NCI-H2081 treated with DMSO at 0.1 percent for 48 hours (cell line): ENCODE measurements at places on chromosomes 11 and 22.

DNA sequence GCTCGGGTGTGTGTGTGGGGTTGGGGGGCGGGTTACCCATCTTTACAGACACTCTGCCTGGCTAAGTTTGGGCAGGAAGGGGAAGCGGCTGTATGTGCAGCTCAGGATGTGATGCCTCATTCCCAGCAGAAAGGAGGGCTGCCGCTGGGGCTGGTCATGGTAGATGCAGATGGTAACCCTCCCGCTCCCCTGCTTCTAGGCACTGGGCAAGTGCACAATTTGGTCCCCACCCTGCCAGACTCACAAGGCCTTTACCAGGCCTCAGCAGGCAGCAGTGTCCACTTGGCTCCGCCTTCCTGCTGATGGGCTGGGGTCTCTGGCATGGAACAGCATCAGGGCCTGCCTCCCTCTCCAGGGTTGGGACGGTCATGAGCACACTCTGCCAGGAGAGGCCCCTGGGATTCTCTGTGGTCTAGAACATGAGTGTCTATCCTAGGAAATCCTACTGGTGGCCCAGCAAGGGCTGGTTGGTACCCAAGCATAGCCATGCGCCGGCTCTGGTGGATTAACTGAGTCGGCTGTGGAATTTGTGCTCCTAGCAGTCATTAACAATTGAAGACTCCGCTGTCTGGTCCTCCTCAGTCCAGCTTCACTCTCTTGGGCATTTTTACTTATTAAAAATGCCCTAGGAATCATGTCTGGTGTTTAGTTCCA is 4.2 kb downstream of the LMO1 start:
- DNase-seq, result no peak

GRCh38 chr11:130031945-130032344 is 29.3 kb upstream of the PRDM10 start:
- DNase-seq, result no peak

GRCh38 chr11:102073253-102073652 is 26.0 kb downstream of the CFAP300 start:
- no peak for DNase-seq

- DNase-seq, result no peak
Observed at GRCh38 chr11:133038850-133039249, 493.5 kb downstream of the OPCML start.

DNA sequence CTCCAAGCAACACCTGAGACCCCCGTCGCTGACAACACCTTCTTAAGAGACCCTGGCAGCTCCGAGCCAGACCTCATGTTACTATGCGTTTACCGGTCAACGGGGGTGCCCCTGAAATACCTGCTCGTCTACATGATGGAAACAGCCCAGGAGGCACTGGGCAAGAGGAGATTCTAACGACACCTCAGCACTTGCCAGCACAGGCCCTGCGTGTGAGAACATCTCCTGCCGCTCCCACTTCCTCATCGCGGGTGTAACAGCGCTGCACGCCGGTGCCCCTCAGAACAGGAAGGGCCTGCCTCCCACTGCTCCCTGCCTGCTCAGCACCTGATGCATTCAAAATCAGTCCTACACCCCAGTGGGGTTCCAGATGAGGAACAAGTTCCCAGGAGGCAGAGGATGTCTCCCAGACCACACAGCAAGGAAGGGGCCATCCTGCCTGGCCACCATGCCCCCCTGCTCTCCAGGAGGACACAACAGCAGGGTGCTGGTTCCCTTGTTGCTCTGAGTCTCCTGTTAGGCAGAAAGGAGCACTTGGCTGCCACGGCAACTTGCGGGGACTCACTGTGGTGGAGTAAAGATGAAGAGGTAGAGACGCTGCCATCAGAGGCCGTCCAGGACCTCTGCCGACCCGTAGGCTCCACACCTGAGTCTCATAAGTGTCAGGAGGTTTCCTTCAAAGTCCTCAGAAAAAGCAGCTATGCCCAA is 2.1 kb downstream of the TOLLIP start:
- DNase-seq, result no peak

DNA sequence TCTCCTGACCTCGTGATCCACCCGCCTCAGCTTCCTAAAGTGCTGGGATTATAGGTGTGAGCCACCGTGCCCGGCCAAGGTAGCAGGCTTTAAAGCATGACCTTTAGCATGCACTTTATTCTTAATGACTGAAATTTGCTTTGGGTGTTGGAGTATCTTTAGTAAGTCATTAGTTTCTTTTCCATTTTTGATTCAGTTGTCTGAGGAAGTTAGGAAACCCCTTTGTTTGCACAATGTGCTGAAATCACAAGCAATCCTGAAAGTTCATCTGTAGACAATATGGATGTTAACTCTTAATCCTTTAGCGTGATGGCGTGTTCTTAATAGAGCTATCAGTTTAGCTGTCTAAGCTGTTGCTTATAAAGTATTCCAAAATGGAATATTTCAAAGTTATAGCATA is 16.8 kb downstream of the SDHD start:
- no peak for DNase-seq

- DNase-seq, result no peak
Observed at GRCh38 chr11:65560555-65561418, 2.6 kb upstream of the LTBP3 start.

- no peak for DNase-seq
Observed at GRCh38 chr22:22909605-22910271, 22.1 kb downstream of the IGLL5 start.

GRCh38 chr22:23743303-23743705 is 7.6 kb downstream of the ZNF70 start:
- no peak for DNase-seq

- DNase-seq, result no peak
Observed at GRCh38 chr11:106098893-106099553, 21.6 kb downstream of the AASDHPPT start.

DNA sequence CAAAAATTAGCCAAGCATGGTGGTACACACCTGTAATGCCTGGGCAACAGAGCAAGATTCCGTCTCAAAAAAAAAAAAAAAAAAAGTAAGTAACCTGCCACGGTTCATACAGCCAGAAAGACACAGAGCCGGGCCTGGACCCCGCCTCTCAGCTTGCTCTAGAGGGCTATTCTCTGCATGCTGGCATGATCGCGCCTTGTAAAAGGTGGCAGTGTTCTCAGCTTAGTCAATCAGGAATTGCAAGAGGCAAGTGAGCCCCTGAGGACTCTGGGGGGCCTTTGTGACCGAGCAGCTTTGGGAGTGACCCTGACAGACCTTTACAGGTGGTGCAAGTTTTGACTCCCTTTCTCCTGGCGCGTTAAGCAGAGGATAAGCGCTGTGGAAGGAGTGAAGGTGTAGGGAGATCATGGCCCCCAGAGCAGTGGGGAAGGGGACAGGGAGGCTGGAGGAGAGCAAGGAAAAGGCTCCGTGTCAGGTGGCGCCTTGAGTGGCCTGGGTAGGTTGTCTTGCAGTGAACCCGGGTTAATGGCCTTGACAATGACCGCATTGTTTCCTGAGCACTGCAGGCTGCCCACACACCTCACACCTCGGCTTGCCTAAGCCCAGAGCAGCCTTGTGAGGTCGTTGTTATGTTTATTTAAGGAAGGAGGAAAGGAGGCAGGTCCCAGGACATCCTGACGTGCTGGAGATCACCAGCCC is 48.9 kb downstream of the CDPF1 start:
- no peak for DNase-seq

GRCh38 chr11:64996710-64997380 is at the start of gene BATF2:
Gene BATF2 (minus strand): TSS chr11:64996971. CDS start chr11:64996914, 57 bp downstream.
- no peak for DNase-seq

- no peak for DNase-seq
Observed at GRCh38 chr11:66768818-66769217, 39.8 kb upstream of the SPTBN2 start.

- DNase-seq, result no peak
Observed at GRCh38 chr22:20951151-20951931, 15.7 kb upstream of the AIFM3 start.

DNA sequence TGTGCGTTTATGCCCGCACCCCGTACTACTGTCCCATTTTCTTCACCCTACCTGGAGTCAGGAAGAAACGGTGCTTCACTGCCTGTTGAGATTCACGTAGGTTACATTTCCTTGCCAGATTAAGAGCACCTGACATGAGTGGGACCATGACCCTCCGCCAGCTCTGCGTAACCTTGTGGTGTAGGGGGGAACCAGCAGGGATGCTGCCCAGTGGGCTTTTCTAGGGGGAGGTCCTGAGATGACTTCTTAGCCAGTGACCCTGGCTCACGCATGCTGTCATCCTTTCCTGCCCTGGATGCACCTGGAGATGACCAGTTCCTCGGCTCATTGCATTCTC is 967 bp upstream of the ARVCF start:
- DNase-seq, result no peak

DNA sequence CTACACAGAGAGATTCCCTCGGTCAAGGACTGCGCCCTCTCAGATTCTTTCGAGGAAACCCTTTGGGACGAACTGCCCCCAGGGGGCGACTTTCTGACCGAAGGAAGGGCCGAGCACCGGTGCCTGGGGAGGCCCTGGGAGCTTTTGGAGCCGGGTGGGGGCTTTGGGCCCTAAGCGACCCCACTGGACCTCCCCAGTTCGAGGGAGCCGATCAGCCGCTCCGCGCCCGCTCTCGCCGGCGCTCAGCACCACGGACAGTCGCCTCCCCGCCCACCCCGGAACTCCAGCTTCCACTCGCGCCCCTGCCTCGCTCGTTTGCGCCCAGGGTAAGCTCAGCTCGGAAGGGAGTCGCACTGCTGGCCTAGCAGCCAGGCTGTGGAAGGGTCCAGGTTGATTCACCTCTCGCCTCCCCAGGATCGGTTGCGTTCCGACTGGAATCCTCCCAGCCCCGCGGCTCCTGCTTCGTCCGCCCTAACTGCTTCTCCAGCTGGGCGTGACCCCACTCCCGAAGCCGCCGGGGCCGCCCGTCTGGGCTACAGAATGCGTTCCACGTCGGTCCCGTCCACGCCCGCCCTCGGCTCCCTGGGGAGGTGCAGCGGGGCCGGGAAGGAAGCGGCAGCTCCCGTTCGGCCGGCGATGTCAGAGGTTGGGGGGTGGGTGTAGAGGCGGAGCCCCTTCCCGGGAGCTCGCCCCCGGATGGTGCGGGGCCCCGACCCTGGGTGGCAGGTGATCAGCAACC is 428 bp downstream of the SCN3B start:
- no peak for DNase-seq

DNA sequence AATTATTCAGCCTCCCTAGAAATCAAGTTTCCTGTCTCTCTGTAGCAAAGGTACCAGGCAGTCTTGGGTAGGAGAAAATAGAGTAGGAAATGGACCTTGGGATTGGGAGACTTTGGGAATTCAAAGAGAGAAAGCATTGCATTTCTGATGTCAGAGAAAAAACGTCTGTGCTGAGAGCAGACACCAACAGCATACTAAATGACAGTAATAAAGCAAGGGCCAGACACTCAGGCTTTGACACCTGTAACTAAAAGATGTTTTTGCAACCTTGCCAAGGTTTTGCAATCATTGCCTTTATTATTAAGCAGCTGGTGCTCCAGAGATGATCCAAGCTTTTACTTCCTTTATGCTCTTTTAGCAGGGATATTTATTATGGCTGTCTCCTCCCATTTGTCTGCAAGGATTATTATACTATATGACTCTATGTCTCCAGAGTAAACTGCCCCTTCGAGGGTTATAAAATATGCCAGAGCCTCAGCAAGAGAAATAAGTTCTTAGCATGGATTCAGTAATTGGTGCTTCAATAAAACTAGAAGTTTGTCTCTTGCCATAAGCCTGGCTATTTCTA is 85.2 kb upstream of the GRAMD1B start:
- peak; percentile 30 for DNase-seq

GRCh38 chr22:36731916-36732315 is 28.4 kb upstream of the CACNG2 start:
- DNase-seq, result no peak

- no peak for DNase-seq
Observed at GRCh38 chr11:133982151-133982550, 25.4 kb upstream of the IGSF9B start.

- DNase-seq, result no peak
Observed at GRCh38 chr11:85768473-85769146, 42.3 kb downstream of the SYTL2 start.

- no peak for DNase-seq
Observed at GRCh38 chr11:125807909-125808308, 20.0 kb downstream of the PATE3 start.

- no peak for DNase-seq
Observed at GRCh38 chr22:29330753-29331152, 15.3 kb upstream of the RASL10A start.

- no peak for DNase-seq
Observed at GRCh38 chr22:23756891-23757290, 2.7 kb upstream of the VPREB3 start.

- DNase-seq, result no peak
Observed at GRCh38 chr22:40250608-40251007, 72.9 kb downstream of the TNRC6B start.
